Cardiac muscle cell (in vitro differentiated cells and primary cell): ENCODE measurements at places on chromosomes 1 and 21.

DNA sequence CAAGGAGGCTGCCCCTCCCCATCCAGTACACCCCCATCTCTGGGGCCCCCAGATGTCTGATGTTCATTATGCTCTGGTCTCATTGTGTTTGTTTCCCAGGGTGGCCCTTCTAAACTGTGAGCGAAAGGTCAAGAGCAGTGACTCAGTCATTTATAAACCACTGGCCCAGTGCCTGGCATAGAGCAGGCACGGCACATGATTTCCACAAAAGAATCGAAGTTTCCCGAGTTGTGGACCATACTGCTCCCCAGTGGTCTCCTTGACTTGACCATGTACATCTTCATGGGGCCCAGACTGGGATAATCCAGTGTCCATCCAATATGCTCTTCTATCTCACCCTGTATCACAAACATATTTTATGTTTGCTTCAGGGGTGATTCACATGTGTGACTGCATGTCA lies 153.3 kb downstream of the NR5A2 start:
- DNase-seq = no peak

DNA sequence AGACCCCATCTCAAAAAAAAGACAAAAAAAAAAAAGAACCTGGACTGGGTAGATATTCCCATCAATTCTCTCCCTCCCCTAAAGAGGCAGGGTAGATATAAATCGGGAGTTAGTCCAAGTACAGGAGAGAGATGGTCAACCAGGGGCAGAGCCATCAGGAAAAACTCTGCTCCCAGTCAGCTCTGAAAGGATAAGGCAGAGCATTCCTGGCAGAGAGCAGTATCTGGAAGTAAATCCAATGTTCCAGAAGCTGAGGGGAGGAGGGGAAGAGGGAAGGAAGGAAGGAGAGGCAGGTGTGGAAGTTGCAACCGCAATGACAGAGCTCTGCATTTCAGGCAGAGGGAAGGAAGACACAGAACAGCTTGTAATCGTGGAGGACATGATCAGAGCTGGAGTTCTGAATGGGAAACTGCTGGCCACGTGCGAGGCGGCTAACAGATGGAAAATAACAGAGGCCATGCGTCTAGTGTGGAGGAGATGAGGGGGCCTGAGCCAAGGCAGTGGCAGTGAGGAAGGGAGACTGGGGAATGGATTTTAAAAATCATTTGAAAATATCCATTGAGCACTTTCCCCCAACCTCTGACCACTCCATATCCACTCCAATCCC lies 15.3 kb upstream of the VWA5B1 start:
- peak; percentile 6 for DNase-seq

- no peak for DNase-seq
Measured at GRCh38 chr1:61391730-61392129, 309.4 kb downstream of the NFIA start.

DNA sequence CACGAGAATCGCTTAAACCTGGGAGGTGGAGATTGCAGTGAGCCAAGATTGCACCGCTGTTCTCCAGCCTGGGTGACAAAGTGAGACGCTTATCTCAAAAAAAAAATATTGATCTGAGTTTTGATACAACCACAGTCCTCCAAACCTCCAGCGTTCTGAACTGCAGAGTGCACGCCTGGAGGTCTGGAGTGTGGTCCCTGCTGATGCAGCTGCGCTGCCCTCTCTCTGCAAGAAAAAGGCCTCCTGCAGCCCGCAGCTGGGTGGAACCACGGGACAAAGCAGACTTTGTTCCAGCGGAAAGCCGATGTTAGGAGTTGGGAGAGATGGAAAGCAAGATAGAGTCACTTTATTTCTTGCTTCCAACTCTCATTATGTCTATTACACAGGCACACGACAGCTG lies 144.9 kb upstream of the SOD1 start:
- DNase-seq = peak; percentile 14

DNA sequence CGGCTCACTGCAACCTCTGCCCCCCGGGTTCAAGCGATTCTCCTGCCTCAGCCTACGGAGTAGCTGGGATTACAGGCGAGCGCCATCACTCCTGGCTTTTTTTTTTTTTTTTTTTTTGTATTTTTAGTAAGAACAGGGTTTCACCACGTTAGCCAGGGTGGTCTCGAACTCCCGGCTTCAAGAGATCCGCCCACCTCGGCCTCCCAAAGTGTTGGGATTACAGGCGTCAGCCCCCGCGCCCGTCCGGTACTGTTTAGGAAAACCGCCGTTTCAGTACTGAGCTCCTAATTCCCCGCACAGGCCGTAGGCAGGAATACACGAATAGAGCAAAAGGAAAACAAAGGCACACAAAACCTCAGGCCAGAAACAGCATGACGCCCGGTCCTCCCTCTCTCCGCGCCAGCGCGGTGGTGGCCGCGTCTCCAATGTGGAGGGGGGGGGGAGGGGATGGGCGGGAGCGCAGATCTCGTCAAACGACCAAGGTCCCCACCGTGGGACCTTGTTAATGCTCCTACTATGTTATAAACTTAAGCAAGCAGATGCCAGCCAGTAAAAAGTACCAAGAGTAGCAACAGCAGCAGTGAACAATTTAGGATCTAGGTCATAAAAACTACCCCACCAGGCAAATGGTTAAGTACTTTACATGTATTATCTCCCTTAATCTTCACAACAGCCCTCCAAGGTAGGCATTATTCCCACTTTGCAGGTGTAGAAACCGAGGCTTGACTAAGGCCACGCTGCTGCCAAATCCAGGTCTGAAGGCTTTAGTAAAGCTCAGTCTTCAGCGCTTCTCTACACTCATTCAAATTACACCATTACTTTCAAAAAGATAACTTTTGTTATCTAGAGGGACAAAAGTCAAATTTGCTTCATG lies 648 bp upstream of the ADAR start:
- peak; percentile 59 for DNase-seq

DNA sequence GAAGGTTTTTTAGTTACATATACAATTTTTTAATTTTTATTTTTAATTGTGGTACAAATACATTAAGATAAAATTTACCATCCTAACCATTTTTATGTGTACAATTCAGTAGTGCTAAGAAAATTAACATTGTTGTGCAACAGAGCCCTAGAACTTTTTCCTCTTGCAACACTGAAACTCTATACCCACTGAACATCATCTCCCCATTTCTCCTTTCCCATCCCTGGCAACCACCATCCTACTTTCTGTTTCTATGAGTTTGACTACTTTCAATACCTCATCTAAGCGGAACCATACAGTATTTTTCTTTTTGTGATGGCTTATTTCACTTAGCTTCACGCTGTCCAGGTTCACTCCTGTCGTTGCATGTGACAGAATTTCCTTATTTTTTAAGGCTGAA lies 54.1 kb downstream of the PALMD start:
- no peak for DNase-seq

DNA sequence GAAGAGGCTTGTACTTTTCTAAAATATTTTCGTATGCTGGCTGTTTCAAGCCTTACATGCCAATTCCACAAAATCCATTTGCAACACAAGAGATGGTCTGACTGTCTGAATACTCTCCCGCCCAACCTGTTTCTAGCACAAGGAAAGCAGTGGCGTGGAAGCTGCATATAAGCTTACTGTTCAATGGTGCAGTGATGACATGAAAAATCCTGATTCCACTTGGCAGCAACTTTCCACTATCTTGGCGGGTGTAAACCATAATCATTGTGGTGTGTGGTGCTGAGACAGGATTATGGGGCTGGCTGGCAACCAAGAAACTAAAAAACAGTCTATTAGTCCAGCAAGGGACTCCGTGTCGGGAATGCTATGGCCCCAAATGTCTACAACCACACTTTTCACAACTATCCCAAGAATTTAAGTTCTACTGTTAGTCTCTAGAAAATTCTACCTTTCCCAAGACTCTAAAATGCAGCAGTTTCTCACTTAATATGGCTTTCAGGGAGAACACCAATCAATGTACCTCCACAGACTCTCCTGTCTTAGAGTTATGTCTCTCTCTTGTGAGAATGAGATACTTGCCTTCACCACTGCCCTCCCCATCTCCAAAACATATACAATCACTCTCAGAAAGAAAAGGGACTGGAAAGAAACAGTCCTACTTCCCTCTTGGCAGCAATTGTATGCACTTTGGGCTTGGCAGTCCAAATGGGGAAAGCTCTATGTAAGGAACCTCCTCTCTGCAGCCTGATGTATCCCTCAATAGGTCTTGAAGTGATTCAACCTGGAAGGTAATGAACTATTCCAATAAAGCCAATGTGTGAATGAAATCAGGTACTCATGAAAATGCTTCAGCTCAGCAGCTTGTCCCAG lies 9.5 kb downstream of the COLGALT2 start:
- no peak for DNase-seq

GRCh38 chr1:186739515-186739914 lies 59.3 kb upstream of the PTGS2 start:
- no peak for DNase-seq

DNA sequence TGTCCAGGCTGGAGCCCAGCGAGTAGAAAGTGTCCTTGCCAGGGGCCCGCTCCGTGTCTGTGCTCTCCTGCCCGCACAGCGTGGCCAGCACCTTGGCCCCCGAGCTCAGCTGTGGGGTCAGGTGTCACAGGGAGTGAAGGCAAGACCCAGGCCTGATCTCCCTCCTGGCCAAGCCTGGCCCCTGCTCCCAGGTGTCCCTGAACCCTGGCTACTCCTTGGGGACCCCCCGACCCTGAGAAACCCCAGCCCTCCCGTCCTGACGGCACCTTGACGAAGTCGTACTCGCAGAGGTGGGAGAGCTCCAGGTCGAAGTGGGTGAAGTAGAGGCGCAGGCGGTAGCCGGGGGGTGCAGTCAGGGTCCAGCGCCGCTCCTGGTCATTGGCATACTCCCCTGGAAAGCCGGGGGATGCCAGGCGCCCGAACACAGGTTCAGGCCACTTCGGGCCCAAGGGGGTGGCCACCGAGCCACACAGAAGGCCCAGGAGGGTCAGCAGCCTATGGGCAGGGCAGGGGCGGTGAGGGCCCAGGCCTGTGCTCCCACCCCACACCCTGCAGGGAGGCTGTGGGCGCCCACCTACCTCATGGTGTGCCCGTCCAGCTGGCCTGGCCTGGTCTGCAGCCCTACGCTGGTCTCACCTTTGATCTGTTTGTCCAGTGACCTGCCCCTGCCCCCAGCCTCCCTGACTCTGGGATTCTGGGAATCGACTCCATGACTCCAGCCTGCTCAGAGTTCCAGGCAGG lies at the start of gene MASP2:
MASP2 (minus strand) TSS at position 615 of the 741 bp plus-strand sequence; CDS start at position 583, 32 bp downstream.
- DNase-seq = no peak

DNA sequence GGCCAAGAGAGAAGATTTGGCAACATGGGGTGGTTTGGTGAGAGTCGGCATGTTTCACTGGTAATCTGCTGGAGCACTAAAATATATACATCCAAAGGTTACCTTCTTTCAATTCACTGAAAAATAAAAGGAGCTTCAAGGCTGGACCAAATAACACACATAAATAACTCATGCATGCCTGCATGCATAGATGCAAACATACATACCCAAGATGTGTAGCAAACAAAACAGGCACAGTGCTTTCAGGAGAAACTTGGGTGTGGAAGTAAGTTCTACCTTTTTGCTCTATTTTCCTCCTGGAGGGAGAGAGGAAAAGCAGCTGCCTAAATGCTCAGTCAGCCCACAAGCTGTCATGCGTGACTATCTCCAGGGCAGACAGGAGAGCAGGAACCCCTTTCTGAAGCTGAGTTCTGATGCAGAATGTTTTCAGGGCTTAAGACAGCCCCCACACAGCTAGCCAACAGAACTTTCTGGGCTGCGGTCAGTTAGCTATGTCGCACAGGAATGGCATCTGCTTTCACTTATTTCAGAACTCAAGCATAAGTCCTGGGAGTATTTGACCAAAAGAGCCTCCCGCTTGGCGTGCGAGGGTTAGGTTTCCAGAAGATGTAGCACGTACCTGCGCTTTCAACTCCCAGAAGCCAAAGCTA lies 166.2 kb downstream of the TOMM20 start:
- DNase-seq = peak; percentile 99

DNA sequence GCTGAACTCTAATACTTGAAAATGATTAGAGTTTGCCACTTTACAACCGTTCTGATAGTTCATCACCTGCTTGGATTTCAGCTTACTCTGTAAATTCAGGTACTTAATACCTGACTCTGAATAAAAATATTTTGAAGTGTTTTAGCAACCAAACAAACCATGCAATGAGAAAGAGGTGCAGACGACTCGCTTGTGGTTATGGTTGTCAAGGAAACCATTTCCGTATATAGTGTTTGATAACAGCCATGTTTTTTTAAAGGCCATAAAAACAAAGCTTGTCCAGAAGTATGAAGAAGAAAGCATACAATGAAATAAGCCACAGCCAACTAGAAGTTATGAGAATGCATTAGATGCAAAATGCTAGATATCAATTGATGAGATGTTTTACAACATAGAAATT lies 167.2 kb upstream of the HMCN1 start:
- peak; percentile 79 for DNase-seq

GRCh38 chr1:96073100-96073499 lies 648.5 kb upstream of the PTBP2 start:
- no peak for DNase-seq

GRCh38 chr1:12580054-12580887 lies 37.7 kb downstream of the DHRS3 start:
- no peak for DNase-seq

- no peak for DNase-seq
Measured at GRCh38 chr1:68542586-68542985, 45.7 kb upstream of the DEPDC1 start.

DNA sequence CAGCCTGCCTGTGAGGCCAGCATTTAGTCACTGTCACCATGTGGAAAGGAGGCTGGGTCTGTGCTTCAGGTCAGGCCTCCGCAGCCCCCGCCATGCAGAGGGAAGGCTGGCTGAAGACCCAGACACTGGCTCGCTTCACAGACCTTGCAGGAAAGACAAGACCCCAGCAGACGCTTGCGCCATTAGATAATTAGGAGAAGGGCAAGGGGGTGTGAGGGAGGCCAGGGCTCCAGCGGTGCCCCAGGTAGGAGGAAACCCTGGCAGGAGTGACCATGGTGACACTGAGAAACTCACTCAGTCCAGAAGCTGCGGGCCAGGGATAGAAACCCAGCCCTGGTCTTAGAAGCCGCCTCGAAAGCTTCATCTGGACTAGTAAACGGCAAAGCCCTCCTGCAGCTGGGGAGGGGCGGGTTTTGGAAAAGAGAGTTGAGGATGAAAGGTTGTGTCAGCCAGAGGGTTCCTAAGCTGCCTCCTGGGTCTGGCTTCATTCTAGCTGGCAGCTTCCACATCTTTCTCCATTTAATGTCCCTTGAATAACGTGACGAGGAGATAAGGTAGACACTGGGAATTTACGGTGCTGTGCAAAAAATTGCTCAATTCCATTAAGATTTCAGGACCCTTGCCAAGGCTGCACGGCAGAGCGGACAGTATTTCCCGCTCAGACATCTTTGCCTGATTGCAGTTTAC lies 294.1 kb upstream of the VAMP3 start:
- no peak for DNase-seq

GRCh38 chr1:223298701-223299100 lies 65.3 kb downstream of the SUSD4 start:
- DNase-seq = peak; percentile 5

DNA sequence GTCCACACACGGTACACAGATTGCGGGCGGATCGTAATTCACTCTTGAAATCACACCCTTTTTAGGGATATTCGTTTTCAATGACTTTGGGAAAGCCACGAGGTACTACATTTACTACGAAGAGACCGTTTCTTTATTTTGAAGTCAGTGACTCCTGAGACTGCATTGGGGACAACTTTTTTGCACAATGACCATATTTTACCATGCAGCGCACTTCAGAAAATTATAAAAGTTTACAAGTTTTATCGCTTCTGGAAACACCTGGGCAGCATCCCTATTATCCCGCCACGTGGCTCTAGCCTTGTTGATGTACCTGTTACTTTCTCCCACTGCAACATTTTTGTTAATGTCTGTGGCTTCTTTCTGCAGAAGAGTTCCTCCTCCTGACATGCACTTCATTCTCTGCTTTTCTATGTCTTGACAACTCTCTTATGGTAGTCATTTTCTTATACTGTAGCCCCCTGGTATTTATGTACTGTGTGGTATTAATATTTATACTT lies 1.3 kb upstream of the AKT3 start:
- DNase-seq = no peak

GRCh38 chr1:12654004-12654567 lies 10.2 kb downstream of the AADACL4 start:
- DNase-seq = peak; percentile 70
